ENCODE measurements at places on chromosomes 4 and X.

GRCh38 chr4:22416403-22416802 is 99.5 kb downstream of the ADGRA3 start:
- no peak for DNase-seq

- no peak for DNase-seq
Observed at GRCh38 chr4:140174543-140174942, 20.6 kb upstream of the MAML3 start.

DNA sequence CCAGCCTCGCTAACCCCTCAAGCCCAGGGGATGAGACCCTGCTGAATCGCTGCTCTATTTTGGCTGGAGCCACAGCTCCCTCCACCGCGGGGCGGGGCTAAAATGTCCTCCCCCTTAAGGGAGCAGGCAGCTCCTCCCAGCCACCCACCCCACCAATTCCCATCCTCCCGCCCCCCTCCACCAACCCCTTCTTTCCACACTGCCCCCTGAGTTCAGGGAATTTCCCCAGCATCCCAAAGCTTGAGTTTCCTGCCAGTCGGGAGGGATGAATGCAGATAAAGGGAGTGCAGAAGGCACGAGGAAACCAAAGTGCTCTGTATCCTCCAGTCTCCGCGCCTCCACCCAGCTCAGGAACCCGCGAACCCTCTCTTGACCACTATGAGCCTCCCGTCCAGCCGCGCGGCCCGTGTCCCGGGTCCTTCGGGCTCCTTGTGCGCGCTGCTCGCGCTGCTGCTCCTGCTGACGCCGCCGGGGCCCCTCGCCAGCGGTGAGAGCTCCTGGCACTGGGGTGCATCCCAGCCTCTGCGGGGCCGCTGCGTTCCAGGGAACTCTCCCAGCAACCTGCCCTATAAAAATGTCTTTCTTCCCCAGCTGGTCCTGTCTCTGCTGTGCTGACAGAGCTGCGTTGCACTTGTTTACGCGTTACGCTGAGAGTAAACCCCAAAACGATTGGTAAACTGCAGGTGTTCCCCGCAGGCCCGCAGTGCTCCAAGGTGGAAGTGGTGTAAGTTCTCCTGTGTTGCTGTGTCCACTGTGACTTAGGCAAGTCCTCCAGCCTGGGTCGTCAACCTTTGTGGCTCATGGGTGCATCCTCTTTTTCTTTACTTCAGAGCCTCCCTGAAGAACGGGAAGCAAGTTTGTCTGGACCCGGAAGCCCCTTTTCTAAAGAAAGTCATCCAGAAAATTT is at the start of gene CXCL6:
Gene CXCL6 (plus strand): TSS at position 306 of the 907 bp plus-strand sequence. CDS start 73 bp downstream, at position 379.
- no peak for DNase-seq

DNA sequence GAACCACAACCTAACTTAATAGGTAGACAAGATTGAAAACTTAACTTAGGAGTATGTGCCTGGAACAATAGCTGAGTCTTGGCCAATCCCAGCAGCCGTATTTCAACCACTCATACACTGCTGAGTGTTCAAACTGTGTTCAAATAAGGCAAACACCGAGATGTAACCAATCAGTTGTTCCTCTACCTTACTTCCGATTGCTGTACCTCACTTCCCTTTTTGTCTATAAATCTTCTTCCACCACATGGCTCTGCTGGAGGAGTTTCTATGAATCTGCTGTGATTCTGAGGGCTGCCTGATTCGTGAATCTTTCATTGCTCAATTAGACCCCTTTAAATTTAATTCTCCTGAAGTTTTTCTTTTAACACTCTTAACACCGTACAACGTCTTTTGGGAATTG is 108.0 kb downstream of the ANAPC4 start:
- DNase-seq = no peak

DNA sequence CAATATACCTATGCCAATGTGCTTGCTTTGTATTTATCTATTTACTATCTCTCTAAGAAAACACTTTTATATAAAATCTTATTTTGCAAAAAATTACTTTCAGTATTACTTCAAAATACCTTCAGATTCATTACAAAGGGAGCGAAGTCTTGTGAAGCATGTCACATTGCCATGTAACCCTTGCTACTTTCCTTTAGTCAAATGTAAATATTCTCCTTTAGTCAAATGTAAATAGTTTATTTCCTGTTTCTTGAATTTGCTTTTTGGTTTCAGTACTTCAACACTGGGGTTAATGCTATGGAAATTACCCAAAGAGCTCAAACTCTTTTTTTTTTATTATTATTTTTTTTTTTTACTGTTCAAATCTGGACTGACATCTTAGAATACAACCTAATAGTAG is 383.3 kb downstream of the GRXCR1 start:
- DNase-seq = no peak

DNA sequence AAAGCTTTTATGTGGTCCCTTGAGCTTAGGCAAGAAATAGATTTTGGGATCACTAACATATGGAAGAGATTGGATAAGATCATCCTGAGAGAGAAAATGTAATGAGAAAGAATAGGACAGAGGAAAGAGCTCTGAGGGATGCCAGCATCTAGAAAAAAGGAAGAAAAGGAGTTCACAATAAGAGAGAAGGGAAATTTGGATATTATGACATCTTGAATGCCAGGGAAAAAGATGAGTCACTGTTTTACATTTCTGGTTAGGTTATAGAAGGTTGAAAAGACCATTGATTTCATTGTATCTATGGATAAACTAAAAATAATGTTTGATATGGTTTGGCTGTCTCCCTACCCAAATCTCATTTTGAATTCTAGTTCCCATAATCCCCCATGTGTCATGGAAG is 208.5 kb downstream of the MAD2L1 start:
- DNase-seq = no peak

All from HepG2 (cell line).